ENCODE measurements at places on chromosomes 6 and 20.

- no peak for DNase-seq
Observed at GRCh38 chr6:85372188-85372914, 77.5 kb upstream of the NT5E start.

GRCh38 chr6:64217721-64218620 lies 582.4 kb downstream of the PHF3 start:
- no peak for DNase-seq

DNA sequence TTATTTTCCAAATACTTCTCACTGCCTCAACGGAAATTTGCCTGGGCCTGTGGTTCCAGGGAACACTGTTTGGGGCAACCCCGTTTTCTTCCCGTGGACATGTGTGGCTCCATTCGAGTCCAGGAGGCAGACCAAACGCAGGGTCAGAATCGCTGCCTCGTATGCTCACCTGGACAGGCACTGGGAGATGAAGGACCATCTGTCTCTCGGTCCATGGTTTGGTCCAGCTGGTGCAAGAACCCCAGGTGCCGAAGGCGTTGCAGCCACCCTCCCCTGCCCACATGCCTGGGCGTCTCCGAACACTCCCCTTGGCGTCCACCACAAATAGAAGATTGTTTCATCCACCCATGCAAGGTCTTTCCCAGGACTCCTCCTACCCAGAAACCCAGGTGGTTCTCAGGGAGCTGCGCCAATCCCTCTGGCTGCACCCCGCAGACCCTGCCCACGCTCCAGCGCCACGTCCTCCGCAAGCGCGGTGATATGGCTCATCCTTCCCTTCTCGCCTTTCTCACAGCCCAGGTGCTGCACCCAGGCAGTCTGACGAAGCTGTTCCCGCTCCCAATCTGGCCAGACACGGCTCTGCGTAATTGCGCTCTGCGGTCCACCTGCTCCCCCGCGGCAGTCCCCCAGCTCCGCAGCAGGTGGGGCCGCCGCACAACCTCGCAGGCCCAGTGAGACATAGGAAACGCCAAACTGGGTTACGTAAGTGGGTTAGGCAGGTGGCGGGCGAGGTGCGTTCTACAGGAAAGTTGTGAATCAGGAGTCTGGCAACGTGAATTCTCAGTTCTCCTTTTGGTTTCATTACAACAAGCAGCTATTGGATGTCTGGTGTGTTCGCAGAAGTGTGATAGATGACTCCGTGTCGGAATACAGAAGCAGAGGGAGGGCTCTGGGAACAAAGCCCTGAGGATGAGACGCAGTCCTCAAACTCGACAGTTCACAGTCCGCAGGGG lies 146.2 kb upstream of the ECI2 start:
- peak; percentile 56 for DNase-seq

DNA sequence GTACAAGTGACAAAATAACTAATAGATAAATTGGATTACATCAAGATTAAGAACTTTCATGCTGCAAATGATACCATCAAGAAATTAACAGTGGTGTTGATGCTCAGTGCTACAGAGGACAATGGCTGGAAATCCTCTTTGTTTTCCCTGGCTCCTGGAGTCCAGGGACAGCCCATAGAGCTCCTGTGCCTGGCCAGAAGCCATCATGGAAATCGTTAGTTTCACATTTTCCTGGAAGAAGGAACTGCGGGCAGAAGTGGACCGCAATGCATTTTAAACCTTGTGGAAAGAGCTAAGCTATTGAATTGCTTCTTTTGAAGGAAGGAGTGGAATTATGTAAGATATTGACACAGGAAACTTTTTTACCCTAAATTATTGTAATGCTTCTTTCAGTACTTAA lies 276.0 kb downstream of the GJA1 start:
- no peak for DNase-seq

DNA sequence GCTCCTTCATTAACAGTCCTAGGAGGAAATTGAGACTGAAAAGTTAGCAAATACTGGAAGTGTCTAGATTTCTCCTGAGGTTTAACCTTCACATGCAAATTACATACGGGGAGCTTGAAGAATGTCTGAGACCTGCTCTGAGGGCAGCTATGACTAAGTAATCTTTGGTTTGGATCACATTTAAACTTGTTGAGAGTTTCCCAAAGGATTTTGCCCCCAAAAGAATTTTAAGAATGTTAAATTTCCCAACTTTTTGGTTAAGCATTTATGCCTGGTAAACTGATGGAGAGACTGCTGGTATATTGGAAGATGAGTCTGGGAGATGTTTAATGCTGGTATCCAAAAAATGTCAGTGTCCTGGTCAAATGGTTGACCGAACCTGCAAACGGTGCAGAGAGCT lies 97.0 kb downstream of the RREB1 start:
- no peak for DNase-seq

DNA sequence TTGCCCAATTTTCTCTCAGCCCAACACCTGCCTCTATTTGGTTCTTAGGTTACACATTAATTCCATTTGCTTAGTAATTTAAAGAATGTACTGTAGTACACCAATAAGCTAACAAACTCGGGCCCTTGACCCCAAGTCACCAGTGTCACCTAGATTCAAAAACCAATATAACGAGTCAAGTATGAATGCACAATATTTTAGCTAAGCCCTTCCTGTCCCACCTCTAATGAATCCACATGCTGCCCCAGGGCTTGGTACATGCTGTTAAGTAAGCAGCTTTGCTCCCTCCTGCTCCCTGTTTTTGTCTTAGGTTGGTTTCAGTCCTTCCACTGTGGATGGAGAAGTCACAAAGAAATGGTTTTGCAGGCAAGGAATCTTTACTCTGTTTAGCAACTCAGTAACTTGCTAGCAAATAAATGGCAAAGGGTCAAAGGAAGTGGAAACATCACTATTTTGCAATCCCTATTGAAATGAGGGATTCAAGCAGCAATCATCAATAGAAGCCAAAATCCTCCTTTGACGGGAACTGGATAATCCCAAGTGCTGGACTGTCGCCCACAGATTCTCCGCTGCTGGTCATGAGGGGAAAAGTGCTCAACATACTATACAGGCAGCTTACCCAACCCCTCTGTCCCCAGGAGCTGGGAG lies 5.0 kb upstream of the MPC1 start:
- no peak for DNase-seq

- DNase-seq: no peak
Observed at GRCh38 chr6:80425089-80425823, 318.8 kb downstream of the BCKDHB start.

DNA sequence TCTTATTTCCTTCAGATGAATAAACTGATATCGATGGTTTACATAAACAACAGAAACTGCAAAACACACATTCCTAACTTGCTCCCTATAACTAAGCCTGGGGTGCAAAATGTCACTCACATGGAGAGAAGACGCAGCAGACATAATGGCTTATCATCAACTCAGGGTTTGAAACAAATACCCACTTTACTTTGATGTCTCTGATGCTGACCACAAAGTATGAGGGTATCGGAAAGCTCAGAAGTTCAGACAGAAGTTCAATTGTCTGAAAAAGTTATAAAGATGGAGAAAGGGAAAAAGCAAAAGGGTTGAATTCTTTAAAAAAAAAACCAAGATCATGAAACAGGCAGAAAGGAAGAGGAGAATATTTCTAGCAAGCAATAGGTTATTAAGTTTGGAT lies 102.7 kb downstream of the FOXC1 start:
- no peak for DNase-seq

DNA sequence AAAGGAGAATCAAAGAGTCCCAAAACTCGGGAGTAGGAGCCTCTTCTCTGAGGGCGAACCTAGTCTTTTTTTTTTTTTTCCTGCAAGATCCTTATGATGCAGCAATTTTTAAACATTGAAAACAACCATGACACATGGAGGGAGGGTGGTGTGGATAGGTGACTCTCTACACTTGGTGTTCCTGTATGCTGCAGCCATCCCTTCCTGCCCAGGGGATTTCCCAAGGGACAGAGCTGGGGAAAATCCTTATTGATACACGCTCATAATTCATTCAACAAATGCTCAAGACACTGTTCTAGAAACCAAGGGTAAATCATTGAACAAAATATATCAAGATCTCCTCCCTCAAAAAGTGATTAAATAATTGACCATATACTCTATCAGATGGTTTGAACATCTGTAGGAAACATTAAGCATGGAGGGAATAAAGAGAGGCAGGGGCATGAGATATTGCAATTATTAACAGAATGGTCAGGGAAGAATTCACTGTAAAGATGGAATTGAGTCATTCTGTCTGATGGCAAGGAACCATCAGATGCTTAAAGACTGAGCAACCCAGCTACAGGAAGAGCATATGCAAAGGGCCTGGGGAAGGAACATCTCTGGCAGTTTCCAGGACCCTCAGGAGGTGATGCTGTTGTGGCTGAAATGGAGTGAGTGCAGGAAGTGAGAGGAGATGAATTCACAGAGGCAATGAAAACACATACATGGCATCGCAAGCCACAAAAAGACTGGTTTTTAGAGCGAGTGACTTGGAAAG lies 13.4 kb upstream of the BTN3A3 start:
- no peak for DNase-seq

DNA sequence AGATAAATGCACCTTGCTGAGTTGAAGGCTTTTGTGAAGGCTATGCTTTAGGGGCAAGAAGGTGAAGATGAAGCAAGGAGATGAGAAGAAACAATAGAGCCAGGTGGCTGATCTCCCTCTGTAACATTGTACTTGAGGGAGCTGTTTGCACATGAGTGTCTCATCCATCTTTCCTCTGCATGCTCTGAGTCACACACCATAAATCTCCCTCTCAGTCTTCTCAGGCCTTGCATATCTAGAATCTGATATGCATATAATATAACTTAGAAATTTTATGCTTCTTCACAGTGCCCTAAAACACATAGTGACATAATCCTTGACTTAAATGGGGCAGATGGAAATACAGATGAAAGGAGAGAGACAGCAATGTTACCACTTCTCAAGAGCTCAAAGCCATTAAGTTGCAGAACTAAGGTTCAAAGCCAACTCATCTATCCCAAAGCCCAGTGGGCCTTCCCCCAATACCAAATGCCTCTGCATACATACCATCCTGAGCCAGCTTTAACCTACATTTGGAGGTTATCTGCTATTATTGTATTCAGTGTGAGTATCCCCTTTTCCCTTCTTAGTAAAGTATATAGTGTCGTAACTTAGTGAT lies 62.4 kb upstream of the STXBP5 start:
- DNase-seq: no peak

GRCh38 chr6:162651505-162651904 lies 76.1 kb downstream of the PRKN start:
- no peak for DNase-seq

- DNase-seq: no peak
Observed at GRCh38 chr6:151502499-151502898, 8.7 kb downstream of the CCDC170 start.

DNA sequence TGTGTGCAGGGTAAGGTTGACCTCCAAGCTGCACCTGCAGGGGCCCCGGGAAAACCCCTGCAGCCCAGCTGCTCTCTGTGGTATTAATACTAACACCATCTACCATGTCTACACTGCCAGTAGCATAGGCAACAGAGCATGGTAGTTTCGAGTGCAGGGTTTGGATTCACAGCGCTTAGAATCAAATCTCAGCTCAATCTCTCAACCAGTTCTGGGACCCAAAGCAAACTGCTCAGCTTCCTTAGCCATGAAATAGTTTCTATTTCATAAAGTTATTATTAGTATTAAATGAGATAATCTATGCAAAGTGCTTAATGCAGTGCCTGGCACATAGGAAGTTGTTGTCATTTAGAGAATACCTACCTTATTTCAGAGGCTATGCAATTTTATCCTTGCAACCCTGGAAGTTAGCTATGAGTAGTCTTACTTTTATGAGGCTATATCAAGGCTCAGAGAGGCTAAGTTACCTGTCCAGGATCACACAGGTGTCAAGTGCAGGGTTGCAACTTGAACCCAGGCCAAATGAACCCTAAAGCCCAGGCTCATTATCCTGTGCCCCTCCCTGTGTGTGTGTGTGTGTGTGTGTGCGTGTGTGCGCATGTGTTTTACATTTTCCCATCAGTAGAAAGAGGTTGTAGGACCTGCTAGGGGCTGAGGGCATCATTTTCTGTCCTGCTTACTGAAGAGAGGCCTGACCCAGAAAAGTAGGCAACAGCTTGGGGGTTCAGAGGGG lies 27.6 kb upstream of the MRPS18A start:
- DNase-seq: no peak

DNA sequence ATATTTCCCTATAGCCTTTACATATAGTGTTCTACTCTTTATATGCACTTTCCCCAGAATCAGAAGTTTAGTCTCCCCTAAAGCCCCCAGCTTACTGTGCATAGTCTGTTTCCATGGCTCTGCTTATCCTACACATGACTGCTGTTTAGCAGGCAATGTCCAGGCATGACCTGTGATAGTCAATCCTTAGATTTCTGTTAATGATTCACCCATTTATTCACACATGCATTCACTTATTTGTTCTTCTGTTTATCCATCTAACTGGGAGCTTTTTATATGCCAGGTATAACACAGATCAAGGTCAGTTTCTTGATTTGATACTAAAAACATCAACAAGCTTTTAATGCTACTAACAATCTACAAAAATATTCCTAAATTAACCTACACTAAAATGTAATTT lies 300.8 kb downstream of the PHF3 start:
- no peak for DNase-seq

DNA sequence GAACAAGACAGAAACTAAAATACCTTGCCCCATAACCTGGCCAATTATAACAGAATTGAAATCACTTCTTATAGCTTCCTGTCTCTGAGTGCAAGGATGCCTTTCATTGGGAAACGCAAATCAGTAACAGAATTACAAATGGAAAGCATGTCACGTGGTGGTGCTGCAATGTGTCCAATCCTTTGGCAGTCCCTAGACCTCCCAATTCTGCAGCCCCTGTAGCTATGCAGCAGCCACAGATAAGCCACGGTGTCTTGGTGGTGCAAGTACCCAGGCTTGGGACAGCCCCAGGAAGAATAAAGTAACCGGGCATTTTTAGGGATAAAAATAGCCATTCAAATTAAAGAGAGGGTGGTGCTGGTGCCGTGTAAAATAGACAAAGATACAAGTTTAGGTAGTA lies 134.6 kb upstream of the CCN2 start:
- no peak for DNase-seq

DNA sequence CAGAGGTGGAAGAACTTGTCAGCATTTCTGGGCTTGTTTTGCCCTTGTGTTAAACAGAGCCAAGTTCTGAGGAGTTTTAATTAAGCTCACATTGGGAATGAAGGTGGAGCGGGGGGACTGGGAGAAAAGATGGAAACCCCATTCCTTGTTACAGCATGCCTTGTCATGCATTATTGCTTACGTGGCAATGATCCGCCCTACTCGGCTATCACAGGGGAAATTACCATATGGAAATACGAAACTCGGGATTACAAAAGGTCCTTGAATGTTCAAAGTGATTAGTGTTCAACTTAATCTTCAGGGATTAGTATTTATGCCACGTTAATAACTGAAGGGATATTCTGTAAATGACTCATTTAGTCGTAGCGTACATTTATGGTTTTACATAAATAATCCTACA lies 86.4 kb downstream of the MAP3K7 start:
- no peak for DNase-seq

- DNase-seq: no peak
Observed at GRCh38 chr20:38961530-38962043, 557 bp upstream of the DHX35 start.

DNA sequence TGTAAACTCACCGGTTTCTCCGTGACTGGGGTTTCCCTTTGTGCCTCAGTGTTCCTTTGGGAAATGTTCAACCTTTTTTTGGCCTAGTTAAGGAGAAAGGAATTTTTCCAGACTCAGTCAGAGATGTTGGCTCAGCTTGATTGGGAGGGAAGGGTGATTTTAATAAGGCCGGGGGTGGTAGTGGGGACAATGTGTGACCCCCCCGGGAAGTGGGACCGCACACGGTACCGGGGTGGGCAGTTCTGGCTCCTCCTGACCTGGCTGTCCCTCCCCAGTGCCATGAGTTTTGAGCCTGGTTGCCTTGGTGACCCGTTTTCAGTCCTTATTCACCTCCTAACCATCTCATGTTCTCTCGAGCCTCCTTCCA lies 132.7 kb downstream of the SNX5 start:
- DNase-seq: no peak

All from breast epithelium (tissue), 4 donors.